ENCODE measurements at places on chromosomes 1 and 21. TPM values are rescaled to one million over a fixed set of nuclear protein-coding genes. Genes with fewer than 3 reads are reported as not detected.
A peak's percentile ranks its signal among the peaks of the same experiment; 100 is the strongest.

PPIAL4G gene
- not detected for total RNA-seq

ABCD3 gene
- 66.4 TPM for total RNA-seq

CHI3L2 gene
- 0.18 TPM for total RNA-seq

- no peak for DNase-seq
Observed at GRCh38 chr1:113488576-113489177, 98.4 kb downstream of the MAGI3 start.

DNA sequence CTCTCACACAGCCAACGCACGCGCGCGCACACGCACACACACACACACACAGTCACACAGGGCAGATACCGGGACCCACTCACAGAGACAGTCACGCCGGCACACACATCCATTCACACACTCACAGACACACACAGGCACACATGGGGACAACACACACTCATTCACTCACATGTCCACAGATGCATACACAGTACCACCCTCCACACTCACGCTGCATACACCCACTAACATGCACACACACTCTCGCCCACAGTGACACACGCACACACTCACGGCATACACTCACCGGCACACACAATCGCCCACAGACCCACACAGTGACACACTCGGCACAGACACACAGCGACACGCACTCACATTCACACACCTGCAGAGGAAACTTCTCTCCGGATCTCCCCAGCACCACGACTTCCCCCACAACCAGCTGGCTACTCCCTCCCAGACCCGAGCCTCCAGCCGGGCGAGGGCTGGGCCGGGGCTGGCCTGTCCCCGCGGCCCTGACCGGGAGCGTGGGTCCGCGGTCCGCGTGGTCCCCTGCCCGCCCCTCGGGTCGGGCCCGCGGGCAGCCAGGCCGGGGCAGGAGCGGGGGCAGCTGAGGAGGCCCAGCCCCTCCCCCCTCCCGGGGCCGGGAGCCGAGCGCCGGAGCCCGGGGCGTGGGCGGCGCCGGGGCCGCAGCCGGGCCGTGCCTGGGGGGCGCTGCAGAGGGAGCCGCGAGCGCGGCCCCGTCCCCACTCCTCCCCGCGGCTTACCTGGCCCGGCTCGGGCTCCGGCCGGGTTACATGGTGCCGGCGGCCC is 552 bp downstream of the DLGAP3 start:
- DNase-seq: no peak

GRCh38 chr1:8875216-8875861 is 3.1 kb downstream of the ENO1 start:
- DNase-seq: no peak

- DNase-seq: no peak
Observed at GRCh38 chr1:203371288-203371687, 20.4 kb upstream of the FMOD start.

- peak; percentile 79 for DNase-seq
Observed at GRCh38 chr1:6603238-6603914, 707 bp upstream of the KLHL21 start.

GRCh38 chr1:207805841-207806421 is 54.1 kb downstream of the CD46 start:
- peak; percentile 98 for DNase-seq

DNA sequence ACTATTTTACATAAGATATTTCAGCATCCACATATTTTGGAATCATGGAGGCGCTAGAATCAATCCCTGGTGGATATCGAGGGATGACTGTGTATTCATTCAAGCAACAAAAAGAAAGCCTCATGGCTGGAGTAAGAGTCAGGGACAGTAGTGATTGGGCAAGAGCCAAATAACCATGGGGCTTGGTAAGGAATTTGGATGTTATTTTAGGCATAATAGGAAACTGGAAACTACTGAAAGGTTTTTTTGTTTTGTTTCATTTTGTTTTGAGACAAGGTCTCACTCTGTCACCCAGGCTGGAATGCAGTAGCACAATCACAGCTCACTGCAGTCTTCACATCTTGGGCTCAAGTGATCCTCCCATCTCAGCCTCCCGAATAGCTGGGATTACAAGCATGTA is 33.8 kb upstream of the EYA3 start:
- peak; percentile 71 for DNase-seq

DNA sequence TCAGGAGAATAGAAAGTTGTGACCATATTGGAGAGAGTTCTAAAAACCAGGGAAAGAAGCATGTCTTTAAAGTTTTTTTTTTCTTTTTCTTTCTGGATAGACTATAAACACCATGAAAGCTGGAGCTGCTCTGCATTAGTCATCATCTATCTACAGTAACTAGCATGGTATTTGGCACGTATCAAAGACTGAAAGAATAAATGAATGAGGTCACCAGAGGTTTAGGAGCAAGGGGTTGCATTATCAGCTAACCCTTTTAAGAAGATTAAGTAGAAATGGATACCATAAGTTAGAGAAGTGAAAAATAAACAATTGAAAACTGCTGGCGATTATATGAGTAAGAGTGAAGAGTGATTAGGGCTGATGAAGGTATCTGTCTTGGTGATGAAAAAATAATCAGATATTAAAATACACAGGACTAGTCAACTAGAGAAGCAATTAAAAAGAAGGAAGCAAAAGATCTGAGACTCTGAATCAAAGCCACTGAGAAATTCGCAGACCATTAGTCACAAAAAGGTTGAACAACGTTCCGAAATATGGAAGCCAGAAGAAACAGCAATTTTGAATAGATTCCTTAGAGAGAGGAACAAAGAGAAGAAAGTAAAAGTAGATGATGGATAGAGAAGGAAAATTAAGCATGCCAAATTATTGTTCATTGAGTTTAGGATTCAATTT is 536.4 kb downstream of the DPYD start:
- DNase-seq: peak; percentile 92

DNA sequence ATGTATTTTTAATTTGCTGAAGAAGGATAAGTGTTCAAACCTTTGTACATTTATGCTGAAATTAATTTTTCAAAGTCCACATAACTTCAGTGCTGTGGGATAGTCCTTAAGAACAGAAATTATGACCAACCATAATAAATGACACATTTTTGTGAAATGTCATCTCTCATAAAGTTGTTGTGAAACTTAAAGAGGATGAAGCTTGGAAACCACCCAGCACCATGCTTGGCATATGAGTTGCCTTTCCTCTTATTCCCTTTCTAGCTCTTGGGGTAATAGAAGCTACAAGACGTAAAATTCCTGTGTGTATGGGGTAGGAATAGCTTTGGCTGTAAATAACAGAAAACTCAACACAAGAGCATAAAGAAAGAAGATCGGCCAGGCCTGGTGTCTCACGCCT is 18.9 kb upstream of the USP24 start:
- peak; percentile 35 for DNase-seq

- peak; percentile 49 for DNase-seq
Observed at GRCh38 chr21:38806942-38807284, 1.2 kb downstream of the ETS2 start.

DNA sequence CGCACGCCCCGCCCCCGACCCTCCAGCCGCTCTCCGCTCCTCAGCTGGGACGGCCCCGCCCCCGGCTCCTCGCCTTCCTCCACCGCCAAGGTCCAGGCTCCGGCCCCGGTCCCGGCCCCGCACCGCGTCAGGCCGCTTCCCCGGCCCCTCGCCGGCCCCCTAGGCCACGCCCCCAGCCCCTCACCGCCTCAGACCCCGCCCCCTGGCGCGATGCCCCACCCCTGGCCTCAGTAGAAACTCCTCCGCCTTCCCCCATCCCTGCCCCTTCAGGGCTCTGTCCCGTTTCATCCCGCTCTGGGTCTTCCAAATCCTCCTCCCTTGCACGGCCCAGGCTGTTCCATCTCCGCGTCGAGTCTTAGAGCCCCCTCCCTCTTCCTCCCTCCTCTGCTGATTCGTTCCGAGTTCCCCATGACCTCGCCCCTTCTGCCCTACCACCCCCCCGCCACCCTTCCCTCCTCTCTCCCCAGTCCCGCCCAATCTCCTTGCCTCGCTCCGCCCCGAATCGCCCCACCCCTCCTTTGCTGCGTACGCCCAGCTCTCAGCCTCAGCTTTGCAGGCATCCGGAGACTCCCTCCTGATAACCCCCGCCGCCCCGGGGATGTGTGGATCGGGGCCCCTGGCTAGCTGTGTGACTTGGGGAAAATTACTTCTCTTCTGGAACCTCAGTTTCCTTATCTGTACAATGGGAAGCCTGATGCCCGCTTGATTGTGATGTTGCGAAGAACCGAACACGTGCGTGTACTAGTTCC is 448 bp upstream of the ASAP3 start:
- peak; percentile 89 for DNase-seq

- no peak for DNase-seq
Observed at GRCh38 chr1:207072233-207072632, 16.4 kb upstream of the C4BPB start.

DNA sequence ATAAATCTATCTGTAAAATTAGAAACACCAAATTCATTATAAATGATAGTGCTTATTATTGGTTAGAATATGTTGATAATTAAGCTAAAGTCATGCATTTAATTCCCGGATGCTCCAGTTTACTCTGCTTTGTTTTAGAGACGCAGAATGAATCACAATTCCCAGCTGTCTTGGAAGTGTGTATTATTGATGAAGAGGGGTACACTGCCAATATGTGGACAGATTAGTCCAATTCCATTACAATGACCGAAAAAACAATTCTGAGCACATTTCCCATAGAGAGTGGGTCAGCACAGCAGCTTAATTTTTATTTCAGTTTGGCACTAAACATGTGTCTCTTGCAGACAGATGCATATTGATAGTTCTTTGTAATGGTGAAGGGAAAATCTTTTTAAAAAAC is 146.7 kb downstream of the KCNT2 start:
- no peak for DNase-seq

- no peak for DNase-seq
Observed at GRCh38 chr1:94048413-94049164, 72.4 kb downstream of the ABCA4 start.
